ENCODE measurements at places on chromosomes 13 and 19.

DNA sequence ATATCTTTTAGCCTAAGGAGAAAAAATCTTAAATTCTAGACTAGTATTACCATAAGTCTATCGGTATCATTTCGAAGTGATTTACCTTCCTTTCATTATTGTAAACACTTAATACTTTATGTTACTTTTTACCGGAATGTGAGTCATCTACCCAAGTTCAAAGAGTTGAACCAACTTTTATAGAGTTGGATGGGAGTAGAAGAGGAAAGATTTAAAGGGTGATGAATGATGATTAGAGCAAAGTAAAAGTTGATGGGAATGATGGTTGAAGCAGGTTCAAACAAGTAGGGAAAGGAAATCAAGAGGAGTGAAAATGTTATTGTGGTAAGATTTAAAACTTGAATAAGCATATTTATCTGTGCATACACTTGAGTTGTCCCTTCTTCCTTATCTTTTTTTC, 11.3 kb upstream of the LPAR6 start:
- no peak for DNase-seq

DNA sequence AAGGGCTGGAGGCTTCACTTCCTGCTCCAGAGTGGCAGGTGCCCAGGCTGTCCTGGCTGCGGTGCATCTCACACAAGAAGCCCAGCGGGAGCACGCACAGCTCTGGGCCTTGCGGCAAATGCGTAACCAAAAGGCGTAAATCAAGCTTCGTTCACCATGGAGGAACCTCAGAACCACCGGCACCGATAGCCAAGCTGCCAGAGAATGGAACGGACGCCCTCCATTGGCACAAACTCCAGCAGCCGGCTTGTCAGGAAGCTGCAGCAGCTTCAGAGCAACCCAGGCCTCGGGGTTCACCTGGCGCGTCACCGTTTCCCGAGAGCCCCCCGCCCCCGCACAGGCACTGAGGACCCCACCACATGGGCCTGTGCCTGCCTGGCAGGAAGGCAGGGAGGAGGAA, 76.7 kb downstream of the RASA3 start:
- no peak for DNase-seq

DNA sequence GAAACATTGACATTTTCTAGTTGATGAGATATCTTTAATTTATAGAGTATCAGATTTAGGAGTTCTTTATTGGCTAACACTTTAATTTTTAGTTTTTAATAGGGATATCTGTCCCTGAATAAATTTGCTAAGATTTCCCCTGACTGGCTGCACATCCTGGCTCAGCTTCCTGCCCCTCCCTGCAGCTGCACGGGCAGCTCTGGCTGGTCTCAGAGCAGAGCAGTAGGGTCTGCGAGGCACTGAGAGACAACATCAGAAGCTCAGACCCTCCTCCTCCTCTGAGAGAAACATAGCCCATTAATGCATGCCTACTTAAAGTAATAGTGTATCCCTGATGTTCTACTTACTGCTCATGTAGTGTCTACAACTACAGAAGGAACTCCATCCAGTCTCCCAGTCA, 139.2 kb downstream of the TNFSF13B start:
- DNase-seq = no peak

GRCh38 chr13:98954313-98954712, 23.6 kb downstream of the DOCK9 start:
- DNase-seq = no peak

DNA sequence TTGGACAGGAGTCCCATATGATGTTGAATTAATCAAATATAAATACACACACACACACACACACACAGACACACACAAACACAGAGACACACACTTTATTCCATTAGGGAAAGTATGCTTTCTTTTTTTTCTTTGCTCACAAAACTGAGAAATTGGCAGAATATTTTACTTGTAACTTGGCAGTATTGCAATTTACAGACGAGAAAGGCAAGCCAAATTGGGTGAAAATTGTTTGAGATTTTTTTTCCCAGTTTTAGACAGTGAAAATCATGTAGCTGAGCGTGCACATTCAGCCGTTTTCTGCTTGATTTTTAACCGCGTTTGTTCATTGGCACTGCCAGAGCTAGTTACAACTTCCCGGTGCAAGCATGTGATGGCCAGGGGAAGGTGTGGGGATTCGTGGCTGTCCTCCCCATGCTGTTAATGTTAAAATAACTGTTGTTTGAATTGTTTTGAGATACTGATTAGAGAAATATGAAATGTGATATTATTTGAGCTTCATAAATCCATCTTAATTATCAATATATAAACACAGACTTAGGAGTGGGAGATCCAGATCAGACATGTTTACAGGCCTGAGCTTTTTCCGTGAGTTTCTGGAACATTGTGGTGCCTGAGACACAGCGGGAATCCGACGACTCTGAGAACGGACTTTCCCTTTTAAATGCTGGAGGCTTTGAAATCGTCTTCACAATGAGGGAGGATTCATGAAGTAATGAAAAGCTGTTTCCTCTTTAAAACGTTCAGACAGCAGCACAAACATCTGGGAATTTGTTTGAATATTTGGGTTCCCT, 125.5 kb downstream of the KCNRG start:
- no peak for DNase-seq

- no peak for DNase-seq
Observed at GRCh38 chr19:1066251-1066747, 668 bp upstream of the ARHGAP45 start.

GRCh38 chr19:51024924-51025323, 1.5 kb downstream of the KLK11 start:
- no peak for DNase-seq

DNA sequence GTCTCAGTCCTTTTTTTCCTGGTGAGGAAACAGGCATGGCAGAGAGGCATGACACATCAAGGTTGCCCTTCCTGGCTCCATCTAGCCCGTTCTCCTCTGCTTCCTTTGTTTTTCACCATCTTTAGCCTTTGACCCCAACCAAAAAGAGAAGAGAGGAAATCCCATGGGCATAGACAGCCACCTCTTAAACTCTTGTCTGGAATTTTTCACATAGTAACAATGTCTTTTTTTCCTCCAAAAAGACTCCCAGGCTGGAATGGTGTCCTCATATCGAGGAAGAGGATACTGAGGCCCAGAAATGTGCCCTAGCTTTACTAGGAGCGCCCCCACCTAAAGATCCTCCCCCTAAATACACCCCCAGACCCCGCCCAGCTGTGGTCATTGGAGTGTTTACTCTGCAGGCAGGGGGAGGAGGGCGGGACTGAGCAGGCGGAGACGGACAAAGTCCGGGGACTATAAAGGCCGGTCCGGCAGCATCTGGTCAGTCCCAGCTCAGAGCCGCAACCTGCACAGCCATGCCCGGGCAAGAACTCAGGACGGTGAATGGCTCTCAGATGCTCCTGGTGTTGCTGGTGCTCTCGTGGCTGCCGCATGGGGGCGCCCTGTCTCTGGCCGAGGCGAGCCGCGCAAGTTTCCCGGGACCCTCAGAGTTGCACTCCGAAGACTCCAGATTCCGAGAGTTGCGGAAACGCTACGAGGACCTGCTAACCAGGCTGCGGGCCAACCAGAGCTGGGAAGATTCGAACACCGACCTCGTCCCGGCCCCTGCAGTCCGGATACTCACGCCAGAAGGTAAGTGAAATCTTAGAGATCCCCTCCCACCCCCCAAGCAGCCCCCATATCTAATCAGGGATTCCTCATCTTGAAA, at the start of gene GDF15:
Gene GDF15 (plus strand): TSS at position 484 of the 868 bp plus-strand sequence. CDS start 32 bp downstream, at position 516.
- peak; percentile 28 for DNase-seq

DNA sequence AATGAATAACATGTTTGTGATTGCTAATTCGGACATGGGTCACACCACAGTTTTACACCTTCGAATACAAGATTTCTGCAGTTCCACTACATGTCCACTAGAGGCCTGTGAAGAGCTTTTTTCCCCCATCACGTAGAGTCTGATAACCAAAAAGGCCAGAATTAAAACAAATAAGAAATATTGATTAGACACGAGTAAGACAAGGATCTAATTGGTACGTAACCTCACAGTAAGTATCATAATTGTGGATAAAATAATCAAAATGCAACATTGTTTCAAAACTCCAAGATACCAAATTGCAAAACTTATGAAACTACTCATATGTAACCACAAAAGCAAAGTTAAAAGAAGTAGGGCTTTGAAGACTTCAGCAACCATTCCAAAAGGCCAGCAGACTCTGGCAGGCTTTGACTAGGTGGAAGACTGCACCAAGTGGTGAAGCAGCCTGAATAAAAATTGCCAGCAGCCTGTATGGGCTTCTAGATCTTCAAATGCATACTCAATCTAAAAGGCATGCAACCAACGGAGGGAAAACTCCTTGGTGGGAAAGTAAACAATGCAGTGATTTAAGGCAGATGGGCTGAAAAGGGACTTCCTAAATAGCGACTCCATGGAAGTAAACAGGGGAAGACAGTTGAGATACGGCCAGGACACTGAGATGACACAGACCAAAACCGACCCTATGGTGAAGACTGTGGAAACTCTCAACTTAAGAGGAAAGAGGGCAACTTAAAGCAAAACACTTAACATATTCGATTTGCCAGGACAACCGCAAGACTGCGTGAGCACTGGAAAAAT, 56.7 kb downstream of the STARD13 start:
- no peak for DNase-seq

DNA sequence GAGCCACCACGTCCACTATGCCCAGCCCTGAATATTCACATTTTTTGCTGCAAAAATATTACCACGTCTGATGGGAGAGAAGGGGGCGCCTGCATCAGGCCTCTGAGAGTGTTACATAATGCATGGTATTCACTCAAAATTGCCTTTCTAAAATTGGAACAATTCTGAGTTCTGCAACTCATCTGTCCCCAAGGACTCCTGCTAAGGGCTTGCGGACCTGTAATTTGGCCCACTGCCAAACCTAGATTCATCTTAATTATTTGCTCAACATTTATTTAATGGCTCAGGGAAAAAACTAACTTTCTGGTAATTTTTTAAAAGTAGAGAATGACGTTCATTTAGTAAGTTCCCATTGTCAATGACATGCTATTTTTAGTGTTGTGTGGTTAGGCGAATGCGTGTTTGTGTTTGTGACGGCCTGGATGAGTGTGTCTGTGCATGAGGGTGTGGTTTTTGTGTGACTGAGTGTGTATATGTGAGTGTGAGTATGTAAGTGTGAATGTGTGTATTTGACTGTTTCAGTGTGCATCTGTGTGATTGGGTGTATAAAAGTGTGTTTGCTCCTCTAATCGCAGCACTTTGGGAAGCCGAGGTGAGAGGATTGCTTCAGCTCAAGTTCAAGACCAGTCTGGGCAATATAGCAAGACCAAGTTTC, 8.8 kb downstream of the INAFM1 start:
- DNase-seq = no peak

DNA sequence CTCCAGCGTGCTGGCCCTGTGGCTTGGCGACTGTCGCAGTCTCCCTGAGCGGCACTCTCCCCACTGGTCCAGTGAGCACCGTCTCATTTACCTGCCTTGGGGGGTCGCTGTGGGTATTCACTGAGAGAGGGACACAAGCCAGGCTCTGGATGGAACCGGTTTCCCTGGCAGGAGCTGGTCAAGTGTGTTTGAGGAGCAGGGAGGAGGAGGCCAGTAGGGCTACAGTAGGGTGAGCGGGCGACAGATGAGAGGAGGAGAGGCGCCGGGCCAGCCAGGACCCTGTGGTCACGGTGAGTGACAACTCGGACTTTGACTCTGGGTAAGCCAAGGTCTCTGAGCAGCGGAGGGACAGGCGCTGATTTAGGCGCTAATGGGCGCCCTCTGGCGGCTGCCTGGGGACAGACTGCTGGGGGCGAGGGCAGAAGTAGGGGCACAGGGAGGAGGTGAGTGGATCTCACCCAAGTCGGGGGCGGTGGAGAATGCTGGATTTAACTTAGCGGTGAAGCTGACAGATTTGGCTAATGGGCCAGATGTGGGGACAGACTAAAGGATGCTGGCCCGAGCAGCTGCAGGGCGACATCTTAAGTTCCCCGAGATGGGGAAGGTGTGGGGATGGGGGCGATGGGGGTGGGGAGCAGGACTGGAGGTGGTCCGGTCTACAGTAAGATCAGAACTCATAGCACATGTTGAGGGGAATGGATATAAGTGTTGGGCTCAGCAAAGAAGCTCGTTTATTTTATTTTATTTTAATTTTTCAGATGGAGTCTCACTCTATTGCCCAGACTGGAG, 4.7 kb upstream of the PRMT1 start:
- DNase-seq = no peak

GRCh38 chr19:4620675-4621074, 18.6 kb upstream of the TNFAIP8L1 start:
- DNase-seq = no peak

GRCh38 chr19:52197964-52198363, 8.1 kb downstream of the PPP2R1A start:
- no peak for DNase-seq

DNA sequence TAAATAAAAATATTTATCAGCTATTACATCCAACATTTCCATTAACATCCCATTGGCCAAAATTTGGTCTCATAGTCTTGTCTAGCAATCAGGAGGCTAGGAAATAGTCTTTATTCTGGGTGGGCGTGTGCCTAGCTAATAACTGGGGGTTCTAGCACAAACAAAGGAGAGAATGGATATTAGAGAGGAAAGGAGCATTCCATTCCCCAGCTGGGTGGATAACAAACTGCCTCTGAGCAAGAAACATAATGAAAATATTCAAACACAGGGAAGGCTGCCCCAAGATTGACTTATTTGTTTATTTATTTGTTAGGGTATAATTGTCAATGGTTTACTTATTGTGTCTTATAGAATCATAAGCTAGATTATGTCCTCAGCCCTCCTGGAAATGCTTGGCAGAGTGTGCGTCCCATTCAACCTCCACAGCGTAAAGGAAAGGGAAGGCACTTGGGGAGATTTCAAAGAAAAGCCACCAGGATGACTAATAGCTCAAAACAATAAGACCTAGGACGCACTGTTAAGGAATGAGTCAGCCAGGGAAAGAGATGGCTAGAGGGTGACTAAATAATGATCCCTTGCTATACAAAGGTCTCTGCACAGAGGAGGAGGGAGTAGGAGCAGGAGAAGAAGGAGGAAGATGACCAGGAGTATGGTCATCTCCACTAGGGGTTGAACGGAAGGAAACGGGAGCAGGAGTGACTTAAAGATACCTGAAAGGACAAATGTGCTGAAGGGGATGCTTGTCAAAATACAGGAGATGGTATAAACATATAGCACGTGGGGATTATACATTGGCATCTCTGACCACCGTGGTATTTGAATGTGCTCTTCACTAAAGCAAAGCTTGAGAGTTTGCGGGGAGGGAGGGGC, 23.5 kb upstream of the USP12 start:
- DNase-seq = peak; percentile 86

GRCh38 chr19:51295382-51296126, 15.9 kb upstream of the IGLON5 start:
- no peak for DNase-seq

DNA sequence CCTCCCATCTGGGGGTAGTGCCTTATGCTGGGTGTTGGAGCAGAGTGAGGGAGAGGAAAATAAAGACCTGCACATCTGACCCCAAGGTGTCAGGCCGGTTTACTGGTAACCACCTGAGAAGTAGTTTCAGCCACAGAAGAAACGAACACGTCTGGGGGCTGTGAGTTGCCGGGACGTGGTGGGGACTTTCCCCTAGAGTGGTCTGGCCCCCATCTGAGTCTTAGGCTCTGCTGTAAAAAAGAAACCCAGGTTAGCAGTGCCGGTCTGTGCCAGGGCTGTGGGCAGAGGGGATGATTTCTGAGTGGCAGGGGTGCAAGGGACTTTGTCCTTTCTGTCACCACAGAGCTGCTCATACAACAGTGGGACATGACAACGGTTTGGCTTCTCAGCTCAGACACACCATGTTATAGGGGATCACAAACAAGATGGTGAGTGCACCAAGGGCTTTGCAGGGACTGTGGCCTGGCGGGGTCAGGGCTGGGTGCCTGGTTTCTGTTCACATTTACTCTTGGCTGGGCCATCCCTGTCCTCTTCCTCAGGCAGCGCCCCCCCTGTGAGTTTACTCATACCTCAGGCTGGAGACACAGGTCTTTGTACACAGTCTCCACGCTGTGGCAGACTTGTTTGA, 9.0 kb downstream of the GCDH start:
- DNase-seq = no peak

All from foreskin keratinocyte (primary cell).